ENCODE measurements at places on chromosomes 7 and 10.

GRCh38 chr7:39825401-39825980 lies 124.6 kb upstream of the CDK13 start:
- no peak for DNase-seq

- DNase-seq = no peak
Measured at GRCh38 chr10:71575451-71575850, 144.1 kb downstream of the C10orf105 start.

DNA sequence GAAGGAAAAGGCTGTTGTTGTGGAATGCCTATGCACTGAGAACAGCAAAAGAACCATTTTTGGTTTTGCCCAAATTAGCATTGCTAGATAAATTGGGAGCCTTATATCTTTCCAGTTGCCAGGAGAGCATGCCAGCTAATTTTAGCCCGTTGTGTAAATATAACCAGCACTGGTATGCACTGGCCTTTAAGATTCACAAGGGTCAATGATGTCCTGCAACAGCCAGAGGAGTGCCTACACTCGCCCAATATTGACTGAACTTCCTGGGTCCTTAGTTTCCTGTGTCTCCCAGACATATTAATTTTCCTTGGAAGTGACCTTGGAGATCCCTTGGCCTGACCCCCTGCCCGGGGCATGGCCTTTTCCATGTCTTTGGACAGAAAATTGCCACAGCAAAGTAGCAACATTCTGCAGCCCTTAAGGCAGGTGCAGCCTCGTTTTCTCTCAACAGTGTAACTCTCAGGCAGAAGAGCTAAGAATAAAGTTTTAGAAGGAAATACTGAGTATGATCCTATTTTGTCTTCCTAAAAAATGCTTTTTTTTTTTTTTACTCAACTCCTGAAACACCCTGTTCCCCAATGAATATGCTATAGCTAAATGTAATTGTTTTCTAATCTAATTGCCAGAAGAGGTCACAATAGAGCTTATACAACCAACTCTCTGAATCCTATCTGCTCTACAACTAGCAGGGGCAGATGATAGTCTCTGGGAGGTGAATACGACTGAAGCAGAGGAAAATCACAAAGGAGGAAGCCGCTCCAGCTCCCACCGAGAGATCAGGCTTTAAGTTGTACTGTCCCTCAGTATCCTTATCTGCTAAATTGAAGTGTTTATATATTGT lies 131.9 kb upstream of the PCGF5 start:
- no peak for DNase-seq

DNA sequence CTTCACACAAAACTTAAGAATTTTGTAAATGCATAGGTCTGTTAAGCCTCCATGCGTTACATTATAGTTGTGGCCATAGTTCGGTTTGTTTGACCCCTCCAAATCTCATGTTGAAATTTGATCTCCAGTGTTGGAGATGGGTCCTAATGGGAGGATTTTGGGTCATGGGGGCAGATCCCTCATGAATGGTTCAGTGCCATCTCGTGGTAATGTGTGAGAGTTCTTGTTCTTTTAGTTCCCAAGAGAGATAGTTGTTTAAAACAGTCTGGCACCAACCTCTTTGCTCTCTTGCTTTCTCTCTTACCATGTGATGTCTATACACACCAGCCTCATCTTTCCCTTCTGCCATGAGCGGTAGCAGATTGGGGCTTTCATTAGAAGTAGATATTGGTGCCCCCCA lies 264.3 kb downstream of the TCF7L2 start:
- DNase-seq = no peak

Data from activated CD4-positive, alpha-beta T cell treated with anti-CD3 and anti-CD28 coated beads, Interleukin-2, amount 50 U/mL, for 4 hours (primary cell).